ENCODE measurements at places on chromosomes 5 and 9. TPM values are rescaled to one million over a fixed set of nuclear protein-coding genes. Genes with fewer than 3 reads are reported as not detected.

ACER2 gene
- 5.2 TPM for total RNA-seq

ASS1 gene
- 2.8 TPM for total RNA-seq

FOXI1 gene
- total RNA-seq = not detected

MARVELD2 gene
- not detected for total RNA-seq

PCDHB15 gene
- total RNA-seq = not detected

MARCHF11 gene
- total RNA-seq = not detected

MCIDAS gene
- 3.3 TPM for total RNA-seq

SYNPO gene
- 2.7 TPM for total RNA-seq

GRCh38 chr5:27472871-27473270, 434.5 kb upstream of the CDH9 start:
- peak; percentile 19 for DNase-seq

- DNase-seq = no peak
Measured at GRCh38 chr5:62115014-62115413, 191.0 kb upstream of the KIF2A start.

- DNase-seq = no peak
Measured at GRCh38 chr5:118687661-118688621, 300.4 kb downstream of the DTWD2 start.

DNA sequence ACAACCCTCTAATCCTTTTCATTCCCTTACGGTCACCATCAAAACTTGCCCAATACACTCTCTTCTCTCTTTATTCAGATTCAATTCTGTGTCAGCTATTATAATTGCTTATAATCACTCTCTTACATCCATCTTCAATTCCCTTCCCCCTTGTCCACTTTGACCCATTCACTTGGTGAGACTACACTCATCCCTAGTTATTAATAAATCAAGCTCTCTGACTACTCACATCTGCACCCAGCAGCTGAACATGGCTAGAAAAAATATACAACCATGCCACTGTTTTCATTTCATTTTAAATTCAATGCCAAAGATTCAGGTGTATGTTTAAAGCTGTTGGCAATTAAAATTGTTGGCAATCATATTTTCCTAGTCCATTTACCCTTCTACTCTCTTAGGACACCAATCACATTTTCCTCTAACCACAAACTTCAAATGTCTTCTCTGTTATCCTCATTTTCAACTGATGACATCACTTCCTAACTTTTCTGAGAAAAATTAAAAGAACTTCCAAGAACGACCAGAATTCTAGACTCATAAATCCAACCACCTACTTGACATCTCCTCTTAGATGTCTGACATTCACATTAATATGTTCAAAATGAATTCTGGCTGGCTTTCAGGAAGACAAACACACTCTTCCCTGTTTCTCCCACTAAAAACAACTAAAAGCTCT, 5.5 kb downstream of the C5orf15 start:
- no peak for DNase-seq

GRCh38 chr5:124599028-124599973, 147.1 kb downstream of the ZNF608 start:
- peak; percentile 84 for DNase-seq
